ENCODE measurements at places on chromosomes 2 and 18.

DNA sequence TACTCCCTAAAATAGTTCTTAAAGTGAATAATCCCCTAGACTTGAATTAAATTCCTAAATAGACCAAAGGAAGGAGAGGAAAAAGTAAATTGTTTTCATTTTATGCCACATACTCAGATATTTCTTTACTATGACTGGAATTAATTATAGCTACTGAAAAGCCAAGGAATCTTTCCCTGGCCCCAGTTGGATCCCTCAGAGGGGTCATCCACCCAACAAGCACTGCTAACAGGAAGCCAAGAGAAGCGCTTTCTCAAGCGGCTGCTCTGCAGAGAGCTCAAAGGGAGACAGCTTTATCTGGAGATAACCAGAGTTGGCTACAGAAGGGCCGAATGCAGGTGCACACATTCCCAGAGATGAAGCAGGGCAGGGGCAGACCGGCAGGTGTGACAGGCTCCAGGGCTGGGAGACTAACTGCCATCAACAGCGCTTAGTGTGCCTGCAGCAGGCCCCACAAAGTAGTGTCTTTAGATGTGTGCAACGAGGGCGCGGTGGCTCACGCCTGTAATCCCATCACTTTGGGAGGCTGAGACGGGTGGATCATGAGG is 51.1 kb downstream of the POLR1A start:
- no peak for DNase-seq

DNA sequence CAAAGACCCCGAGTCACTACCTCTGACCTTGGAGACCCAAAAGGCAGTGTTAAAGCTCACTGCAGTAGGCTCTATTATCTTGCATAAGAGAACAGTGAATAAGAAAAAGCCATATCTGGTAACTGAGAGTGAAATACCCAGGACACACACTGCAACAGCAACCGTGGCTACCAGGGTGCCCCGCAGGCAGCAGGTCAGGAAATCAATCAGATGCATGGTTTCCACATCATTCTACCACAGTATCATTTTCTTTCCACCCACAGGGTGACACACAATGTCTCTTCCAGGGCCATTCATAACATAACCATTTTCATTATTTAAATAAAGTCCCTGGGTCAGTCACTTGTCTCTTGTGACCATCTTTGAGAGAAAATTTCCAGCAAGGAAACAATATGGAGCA is 131.3 kb downstream of the CCBE1 start:
- no peak for DNase-seq

DNA sequence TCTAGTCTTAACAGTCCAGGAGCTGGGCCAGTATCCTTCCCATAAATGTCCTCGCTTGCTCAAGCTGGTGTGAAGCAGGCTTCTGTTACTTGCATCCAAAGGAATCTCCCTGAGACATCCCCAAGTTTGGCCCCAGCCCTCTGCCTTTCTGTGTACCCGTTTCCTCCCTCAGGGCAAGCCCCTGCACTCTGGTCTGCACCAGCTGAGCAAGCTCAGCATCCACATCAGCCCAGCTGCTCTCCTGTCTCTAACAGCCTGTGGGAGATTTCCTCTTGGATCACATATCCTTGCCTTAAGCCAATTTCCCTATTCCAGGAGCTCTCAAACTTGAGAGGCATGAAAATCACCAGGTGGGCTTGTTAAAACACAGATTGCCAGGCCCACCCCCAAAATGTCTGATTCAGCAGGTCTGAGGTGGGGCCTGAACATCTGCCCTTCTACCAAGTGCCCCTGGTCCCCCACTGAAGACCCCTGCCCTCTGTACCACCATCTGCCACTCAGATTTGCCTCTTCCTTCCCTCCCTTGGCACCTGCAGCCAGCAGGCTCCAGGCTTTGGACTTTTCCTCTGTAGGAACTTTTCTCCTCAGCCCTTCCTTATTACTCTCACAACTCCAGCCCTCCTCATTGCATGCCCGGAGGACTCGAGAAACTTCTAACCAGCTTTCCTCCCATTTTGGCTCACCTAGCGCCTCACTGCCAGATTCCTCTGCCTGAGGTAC is 32.1 kb downstream of the REEP1 start:
- DNase-seq = peak; percentile 70

- no peak for DNase-seq
Observed at GRCh38 chr2:105431367-105432043, 32.7 kb upstream of the FHL2 start.

- DNase-seq = no peak
Observed at GRCh38 chr2:26873286-26873983, 25.5 kb downstream of the DPYSL5 start.

- DNase-seq = no peak
Observed at GRCh38 chr2:76958749-76959148, 563.4 kb downstream of the LRRTM4 start.

DNA sequence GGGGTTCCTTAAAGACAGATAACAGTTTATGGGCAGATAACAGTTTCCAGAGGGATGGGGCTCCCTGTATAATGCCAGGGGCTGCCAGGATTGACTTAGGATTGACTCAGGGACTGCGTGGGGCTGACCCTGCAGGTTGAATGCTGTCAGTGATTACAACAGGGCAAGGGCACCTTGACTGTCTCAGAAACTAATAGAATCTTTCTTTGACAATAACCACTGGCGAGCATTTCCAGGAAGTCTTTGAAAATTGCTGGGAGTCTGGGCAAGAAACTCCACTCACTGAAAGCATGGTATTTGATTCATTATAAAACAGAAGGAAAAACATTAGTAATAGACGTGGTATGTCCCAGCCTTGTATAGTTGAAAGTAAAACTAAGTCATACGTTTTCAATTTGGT is 101.0 kb downstream of the GPD2 start:
- no peak for DNase-seq

DNA sequence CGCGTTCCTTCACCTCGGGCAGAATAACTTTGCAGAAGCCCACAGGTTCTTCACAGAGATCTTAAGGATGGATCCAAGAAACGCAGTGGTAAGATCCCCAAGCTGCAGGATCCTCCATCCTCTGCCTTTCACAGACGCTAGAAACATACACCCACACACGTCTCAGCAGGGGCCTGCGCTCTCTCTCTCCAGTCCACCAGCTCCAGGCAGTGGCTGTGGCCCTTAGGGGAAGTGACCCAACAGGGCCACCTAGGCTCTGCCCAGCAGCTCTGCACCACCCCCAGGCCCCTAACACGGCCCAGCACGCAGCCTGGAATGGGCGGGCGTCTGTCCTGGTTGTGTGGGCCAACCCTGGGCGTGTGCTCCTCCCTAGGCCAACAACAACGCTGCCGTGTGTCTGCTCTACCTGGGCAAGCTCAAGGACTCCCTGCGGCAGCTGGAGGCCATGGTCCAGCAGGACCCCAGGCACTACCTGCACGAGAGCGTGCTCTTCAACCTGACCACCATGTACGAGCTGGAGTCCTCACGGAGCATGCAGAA is 40.4 kb downstream of the ADI1 start:
- no peak for DNase-seq

GRCh38 chr18:63820694-63821093 is 45.5 kb downstream of the SERPINB7 start:
- DNase-seq = no peak

DNA sequence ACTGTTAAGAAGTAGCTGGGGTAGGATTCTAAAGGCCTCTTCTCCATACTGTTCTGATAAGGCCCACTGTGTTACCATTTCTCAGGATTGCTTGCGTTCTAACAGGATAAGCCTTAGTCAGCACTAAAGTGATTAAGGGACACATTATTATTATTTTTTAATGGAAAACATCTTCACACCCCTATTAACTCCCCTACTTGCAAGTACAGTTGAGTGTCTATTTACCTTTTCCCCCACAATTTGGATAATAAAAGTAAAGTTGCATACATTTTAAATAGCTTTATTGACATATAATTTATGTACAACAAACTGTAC is 9.0 kb downstream of the REL start:
- no peak for DNase-seq

GRCh38 chr2:20429528-20429927 is 17.3 kb upstream of the RHOB start:
- DNase-seq = no peak

DNA sequence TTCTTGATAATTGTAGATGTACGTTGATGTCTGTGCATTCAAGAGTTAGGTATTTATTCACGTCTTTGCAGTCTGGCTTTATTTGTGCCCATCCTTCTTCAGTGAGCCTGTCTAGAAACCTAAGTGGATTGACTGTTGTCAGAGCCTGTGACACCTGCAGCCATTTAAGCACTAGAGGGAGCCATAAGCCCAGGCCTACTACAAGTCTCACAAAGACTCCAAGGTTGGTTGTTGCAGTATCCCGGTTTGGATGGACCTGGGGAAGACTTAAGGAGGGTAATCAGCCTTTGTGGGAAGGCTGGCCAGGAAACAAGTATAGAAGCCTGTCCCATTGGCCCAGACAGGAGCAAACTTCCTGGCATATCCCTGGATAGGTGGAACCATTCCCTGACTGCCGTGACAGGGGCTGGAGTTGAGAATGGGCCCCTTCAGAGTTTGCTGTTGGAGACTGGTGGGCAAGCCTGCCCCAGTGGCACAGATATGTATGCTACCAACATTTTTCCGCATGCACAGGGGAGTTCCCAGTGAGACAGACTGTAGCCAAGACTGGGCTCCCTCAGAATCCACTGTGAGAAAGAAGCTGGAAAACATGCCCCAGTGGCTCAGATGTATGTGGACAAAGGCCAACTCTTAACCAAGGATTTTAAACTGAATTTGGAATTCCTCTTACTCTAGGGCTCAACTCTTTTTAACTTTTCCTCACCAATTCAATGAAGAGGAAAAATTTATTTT is 9.3 kb upstream of the LRRC30 start:
- peak; percentile 47 for DNase-seq

DNA sequence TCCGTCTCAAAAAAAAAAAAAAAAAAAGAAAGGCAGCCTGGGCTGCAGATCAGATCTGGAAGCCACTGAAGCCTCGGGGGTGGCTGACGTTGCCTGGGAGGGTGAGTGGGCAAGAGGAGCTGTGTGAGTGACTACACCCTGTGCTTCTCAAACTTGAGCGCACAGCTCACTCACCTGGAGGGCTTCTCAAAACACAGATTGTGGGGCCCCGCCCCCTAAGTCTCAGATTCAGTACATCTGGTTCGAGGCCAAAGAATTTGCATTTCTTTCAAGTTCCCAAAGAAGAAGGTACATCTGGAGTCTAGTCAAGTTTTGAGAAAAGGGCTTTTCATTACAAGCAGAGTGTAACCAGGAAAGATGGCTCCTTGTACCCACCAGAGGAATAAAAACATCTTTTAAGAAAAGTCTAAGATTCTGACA is 97.7 kb upstream of the CAB39 start:
- no peak for DNase-seq

DNA sequence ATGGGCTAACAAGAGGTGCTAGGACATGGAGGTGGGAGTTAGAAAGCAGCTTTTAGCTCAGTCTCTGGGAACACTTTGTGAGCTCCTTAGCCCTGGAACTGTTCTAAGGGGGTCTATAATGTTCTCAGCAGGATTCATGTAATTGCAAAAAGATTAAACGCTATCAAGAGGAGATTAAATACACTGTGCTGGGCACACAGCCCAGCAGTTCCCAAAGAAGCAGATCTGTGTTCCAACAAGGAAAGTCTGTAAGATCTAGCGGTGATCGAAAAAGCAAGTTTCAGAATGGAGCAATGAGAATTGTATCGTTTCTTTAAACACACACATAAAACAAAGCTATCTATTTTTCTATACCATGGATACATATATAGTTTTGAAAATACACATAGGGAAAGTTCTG is 2.4 kb upstream of the ARID5A start:
- no peak for DNase-seq

DNA sequence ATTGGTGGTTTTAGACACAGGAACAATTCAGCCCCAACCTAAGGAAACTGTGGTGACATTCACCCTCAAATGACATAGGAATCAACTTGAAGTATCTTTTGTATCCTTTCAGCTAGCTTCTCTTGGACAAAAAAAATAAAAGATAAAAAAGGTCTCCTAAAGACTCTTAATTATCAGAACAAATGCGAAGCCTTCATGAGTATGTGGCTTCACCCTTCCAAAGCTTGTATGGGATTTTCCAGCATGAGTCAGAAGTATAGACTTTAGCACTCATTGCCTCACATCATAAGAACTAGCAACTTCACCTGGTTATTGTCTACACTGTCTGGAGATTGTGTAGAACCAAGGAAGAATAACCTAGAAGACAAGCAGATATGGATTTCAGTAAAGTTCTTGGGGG is 135.4 kb downstream of the LAMA3 start:
- no peak for DNase-seq
